ENCODE measurements at places on chromosomes 6 and 20.

DNA sequence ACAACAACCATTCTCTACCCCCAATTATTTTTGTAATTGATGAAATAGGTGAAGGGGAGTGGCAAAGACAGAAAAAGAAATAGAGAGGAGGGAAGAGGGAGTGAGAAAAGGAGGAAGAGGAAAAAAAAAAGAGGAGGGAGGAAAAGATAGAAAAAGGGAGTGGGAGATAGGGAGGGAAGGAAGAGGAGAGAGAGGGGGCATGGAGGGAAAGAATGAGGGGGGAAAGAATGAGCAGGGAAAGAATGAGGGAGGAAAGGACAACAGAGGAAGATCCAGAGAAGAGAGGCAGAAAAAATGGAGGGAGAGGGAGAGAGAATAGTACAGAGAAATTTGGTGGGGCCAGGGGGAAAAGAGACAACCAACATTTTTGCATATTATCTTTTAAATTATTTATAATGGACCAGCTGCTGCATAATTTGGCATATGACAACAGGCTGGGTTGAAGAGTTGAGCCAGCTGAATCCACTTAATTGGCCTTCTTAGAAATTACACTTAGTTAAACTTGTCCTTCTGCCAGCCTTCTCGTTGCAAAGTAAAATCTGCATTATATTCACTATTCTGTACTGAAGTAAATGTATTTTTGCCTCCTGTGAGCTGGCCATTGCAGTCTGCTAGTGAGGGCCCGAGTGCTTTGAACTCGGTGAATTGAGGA lies 101.0 kb downstream of the ARHGAP18 start:
- DNase-seq = no peak

- DNase-seq = peak; percentile 13
Measured at GRCh38 chr6:42819803-42820511, 38.1 kb downstream of the BICRAL start.

GRCh38 chr6:12113190-12113577 lies 101.1 kb downstream of the HIVEP1 start:
- peak; percentile 81 for DNase-seq

GRCh38 chr20:56439771-56440291 lies 27.8 kb downstream of the CASS4 start:
- no peak for DNase-seq

- no peak for DNase-seq
Measured at GRCh38 chr6:63306420-63306819, 13.4 kb downstream of the LGSN start.

DNA sequence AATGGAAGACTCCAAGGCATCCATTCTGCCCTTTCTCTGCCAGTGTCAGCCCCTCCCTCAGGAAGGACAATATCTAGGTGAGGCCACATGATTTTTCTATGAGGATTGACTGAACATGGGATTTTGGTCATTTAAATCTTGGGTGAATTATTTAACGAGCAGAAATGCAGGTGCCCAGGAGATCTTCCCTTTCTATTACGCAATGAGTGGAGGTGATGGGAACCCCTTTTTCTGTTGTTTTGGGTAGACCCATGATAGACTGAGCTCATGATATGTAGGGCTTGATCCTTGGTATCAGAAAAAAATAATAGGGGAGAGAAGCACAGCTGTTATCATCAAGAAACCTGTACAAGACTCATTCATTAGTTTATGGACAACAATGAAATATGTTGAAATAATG lies 112.6 kb upstream of the SPTLC3 start:
- no peak for DNase-seq

DNA sequence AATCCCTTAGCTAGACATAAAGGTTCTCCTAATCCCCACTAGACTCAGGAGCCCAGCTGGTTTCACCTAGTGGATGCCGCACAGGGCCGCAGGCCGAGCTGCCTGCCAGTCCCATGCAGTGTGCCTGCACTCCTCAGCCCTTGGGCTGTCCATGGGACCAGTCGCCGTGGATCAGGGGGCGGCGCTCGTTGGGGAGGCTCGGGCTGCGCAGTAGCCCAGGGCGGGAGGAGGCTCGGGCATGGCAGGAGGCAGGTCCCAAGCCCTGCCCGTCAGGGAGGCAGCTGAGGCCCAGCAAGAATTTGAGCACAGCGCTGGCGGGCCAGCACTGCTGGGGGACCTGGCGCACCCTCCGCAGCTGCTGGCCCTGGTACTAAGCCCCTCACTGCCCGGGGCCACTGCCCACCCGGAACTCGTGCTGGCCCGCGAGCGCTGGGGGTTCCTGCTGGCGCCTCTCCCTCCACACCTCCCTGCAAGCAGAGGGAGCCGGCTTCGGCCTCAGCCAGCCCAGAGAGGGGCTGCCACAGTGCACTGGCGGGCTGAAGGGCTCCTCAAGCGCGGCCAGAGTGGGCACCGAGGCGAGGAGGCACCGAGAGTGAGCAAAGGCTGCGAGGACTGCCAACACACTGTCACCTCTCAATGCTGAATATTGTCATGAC lies 307.8 kb downstream of the C6orf118 start:
- DNase-seq = no peak

DNA sequence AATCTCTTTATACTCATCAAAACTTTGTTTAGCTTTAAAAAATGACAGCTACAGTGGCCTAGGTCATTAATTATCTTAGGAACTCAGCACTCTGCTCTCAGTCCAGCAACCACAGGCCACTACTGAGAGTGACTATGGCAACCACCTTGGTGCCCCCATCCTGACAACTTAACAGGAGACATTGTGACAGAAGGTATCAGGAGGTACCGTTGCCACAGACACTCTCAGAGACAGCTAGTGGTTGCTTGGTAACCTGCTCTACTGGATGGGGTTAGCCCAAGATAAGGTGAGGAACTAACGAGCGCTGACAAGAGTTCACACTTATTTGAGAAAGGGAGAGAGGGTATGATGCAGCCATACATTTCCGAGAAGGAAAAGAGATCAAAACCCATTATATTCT lies 76.1 kb upstream of the TFAP2D start:
- no peak for DNase-seq

GRCh38 chr6:90468080-90468479 lies 118.8 kb downstream of the MAP3K7 start:
- DNase-seq = no peak

- no peak for DNase-seq
Measured at GRCh38 chr20:37977786-37978185, 55.5 kb downstream of the TTI1 start.

DNA sequence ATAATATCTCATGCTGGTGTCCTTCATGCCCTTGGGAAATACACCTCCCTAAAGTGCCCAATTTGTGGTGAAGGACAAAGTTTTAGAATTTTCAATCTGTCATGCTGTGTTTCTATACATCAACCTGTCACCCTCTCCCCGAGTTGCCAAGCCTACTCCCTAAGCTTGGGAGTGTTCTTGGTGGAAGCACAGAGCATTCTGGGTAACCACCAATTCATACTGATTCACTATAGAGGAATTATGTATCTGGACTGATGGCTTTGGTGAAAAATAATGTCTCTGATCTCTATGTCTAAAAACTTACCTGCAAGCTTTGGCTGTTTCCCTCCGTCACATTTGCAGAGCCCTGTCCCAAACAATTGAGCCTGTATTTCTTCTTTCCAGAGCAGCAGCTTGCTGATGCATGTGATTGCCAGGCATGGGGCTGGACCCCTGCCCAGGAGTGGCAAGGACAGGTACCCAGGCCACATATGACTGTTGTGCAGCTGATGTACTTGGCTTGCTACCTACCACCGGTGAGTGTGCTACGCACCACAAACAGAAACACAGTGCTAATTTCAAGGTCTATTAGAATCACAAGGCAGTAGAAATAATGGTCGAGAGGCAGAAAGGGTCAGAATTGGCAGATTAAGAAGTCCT lies 202.8 kb upstream of the CITED2 start:
- DNase-seq = no peak

DNA sequence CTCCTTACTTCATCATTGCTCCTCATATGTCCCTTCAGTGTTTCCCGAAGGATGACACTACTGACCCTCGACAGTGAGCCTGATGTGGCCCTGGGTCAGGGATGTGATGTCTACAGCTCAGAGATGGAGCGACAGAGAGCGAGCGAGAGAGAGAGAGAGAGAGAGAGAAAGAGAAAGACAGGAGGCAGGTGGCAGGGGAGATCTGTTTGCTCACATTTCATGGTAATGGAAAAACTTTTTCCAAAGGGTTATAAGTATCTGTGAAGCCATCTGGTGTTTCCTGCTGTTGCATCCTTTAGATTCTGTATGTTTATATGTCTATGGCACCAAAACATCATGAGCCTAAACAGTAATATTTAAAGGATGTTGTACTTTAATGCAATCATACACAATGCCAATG lies 77.2 kb downstream of the PPP1R3G start:
- DNase-seq = no peak

DNA sequence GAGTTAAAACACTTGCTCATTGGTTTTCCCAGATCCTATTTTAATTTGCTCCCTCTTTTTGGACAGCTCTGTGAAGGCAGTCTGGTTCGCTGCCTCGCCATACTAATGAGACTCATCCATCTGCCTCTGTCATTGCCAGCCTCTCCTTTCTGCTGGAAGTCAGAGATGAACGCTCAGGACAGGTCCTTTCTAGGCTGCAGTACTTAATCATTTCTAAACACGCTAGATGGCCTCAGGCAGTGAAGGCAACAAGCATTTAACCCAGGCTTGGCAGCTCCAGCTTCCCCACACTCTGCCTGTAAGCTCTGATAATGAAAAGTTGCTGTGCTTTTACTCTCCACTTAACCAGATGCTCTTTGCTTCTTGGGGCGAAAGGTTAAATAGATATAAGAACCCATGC lies 286.7 kb upstream of the POU3F2 start:
- DNase-seq = no peak

DNA sequence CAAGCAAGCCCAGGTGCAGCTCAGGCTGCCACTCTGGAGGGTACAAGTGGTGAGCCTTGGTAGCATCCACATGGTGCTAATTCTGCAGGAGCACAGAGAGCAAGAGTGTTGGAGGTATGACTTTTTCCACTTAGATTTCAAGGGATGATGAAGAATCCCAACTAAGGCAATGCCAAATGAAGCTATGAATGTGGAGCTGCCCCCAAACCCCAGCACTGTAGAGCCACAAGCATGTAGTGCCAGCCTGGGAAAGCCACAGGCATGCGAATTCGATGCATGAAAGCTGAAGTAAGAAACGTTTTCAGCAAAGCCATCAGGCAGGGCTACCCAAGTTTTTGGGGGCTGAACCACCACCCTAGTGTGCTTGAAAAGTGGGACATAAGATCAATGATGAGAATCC lies 251.1 kb downstream of the HAO1 start:
- DNase-seq = no peak

DNA sequence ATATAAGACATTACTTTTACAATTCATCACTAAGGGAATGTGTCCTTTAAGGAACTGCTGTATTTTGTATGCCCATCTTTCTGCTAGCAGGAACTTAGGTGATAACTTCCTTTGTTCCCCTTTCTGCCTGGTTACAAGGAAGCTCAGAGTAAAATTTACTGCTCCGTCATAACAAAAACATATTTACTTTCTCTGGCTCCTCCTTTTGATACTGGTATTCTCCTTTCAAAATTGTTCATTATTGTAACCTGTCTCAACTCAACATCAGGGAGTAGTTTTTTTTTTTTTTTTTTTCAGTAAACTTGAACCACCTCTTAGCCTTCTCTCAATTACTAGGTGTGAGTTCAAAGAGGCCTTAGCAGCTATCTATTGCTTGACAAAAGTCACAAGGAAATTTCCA lies 37.1 kb downstream of the RIPOR2 start:
- DNase-seq = no peak

GRCh38 chr6:75429061-75429703 lies 64.4 kb downstream of the FILIP1 start:
- peak; percentile 9 for DNase-seq

GRCh38 chr20:36482044-36482473 lies 59.3 kb upstream of the MYL9 start:
- no peak for DNase-seq

GRCh38 chr20:24842918-24843715 lies 106.0 kb upstream of the CST7 start:
- peak; percentile 94 for DNase-seq

- DNase-seq = no peak
Measured at GRCh38 chr6:90646940-90647339, 60.1 kb upstream of the MAP3K7 start.

DNA sequence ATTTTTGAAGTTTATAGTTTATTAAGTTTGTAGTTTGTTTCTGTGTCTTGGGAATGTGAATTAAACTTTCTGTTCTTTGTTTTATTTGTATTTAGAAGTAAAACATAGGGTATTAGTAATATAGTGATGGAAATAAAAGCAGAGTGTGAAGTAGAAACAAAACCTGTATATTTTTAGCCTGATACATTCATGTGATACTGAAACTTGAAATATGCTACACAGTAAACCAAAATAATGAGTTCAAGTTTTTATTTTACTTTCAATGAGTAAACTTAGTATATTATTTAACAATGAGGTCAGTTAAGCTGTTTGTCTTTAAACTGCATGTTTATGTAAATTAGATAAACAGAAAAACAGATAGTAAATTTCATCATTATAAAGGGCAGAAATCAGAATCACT lies 1592.6 kb downstream of the GRIK2 start:
- peak; percentile 10 for DNase-seq

DNA sequence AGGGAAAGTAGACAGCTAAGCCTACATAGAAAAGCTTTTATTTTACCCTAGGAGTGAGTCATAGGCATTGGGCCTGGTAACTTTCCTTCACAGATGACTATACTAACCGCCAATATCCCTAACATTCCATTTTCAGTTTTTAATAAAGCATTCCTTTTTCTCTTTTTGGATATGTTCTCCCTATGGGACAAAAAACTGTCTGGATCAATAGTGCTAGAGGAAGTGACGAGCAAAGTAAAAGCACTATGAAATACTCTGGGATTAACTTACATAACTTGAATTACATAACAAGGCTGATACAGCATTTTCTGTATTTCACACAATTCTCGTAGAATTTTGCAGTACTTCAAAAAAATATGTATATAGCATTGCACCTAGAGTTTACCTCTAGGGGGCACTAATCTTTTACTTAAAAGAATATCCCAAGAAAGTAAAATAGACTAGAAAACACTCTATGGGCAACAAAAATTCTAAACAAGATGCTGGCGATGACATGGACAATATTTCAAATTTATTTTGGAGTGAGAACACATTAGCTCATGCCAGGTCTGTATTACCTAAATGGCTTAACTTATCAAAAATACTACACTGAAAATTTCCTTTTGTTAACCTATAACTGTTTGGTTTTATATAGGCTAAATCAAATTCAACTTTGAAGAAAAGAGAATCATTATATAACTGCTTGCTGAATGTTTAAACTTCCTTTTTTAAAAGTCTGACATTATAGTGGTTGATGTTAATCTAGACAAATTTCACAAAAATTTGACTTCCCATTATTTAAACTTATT lies 66.3 kb upstream of the DST start:
- peak; percentile 71 for DNase-seq

- no peak for DNase-seq
Measured at GRCh38 chr20:38246357-38247165, 14.0 kb downstream of the KIAA1755 start.

GRCh38 chr6:106066989-106067388 lies 19.1 kb upstream of the PRDM1 start:
- no peak for DNase-seq

- peak; percentile 44 for DNase-seq
Measured at GRCh38 chr6:150765067-150765764, 100.3 kb upstream of the MTHFD1L start.

- no peak for DNase-seq
Measured at GRCh38 chr20:19783966-19784401, 25.9 kb downstream of the RIN2 start.

Measured in GM12865 (cell line).